ENCODE measurements at places on chromosomes 7 and 10.

DNA sequence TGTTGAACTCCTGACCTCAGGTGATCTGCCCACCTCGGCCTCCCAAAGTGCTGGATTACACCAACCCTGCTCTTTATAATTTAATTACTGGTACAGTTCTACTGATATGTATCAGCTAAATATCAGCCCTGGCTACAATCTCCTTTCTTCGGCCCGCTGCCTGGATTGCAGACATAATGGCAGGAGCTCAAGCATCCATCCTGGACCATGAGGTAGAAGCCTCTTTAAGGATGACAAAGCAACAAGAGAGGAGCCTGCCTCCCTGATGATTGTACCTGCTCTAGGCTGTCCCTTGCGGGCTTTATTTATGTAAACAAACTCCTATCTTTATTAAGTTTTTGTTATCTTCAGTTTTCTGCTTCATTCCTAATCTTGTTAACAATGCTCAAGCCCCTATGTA is 5.6 kb upstream of the PSAP start:
- DNase-seq = no peak

DNA sequence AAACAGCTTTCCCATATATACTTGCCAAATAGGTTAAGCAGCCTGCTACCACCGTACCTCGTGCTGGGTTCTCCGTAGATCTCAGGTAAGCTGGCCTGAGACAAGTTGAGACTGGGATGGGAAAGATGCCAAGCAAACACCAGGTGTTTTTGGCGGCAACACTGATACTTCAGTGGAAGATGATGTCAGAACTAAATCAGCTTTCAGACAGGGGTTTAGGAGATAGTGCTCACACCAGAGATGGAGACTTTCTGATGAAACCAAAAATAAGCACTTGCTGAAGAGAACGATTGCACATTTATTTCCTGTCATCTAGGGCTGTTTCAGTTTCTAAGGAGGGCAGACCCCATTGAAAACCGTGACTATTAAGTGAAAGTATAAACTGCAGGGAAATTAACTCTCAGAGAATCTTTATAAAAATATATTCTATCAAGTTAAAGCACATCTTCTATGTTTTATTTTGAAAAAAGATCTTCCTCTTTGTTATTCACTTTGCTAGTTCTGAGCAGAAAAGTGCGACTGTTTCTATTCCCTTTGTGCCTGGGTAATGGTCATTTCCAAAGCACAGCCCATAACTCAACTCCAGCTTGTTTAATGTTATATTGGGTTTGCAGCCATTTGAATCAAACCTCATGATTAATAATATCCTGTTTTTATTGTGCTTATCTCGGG is 149.9 kb downstream of the CPED1 start:
- DNase-seq = no peak

GRCh38 chr7:79091661-79092060 is 361.8 kb downstream of the MAGI2 start:
- no peak for DNase-seq

- no peak for DNase-seq
These were observed 95.8 kb downstream of the ARHGAP22 start for GRCh38 chr10:48508791-48509772.

DNA sequence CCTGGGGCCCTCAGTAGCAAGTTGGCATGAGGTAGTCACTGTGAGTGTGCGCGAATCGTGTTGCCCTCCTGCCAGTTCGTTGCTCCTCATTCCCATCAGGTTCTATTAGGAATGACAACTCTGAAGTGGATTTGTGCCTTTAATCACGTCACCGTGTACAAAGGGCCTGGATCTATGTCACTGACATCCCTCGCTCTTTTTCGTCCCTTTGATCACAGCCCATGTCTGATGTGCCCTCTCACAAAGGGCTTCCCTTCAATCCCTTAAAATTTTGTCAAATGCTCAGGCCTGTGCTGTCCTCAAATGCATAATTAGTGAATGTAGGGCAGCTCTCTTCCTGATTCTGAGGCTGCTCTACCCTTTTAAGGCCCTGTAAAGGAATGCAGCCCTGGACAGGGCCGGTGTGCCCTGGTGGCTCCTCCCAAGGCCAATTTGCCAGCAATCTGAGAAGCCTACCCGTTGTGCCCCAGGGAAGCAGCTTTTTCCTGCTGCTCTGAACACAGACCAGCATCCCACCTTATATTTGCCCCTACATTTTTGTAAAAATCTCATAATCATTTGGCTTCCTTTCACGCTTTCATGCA is 93.6 kb downstream of the TMEM178B start:
- DNase-seq = no peak

DNA sequence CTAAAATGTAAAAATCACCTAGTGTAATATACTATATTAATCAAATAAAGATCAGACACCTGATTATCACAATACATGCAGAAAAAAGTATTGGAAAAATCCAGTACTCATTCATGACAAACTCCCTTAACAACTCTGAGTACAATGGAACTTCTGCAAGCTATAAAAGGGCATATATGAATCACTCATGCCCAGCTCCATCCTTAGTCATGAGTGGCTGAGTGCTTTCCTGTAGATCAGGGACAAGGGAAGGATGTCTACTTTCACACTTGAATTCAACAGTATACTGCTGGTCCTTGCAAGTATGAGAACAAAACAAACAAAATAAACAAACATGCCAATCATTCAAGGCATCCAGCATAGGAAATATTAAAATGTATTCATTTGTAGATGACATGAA is 116.5 kb downstream of the ADARB2 start:
- no peak for DNase-seq

- DNase-seq = no peak
These were observed 110.7 kb downstream of the INPP5A start for GRCh38 chr10:132648072-132648850.

- DNase-seq = no peak
These were observed 54.6 kb downstream of the FHIP2A start for GRCh38 chr10:114876169-114876568.

DNA sequence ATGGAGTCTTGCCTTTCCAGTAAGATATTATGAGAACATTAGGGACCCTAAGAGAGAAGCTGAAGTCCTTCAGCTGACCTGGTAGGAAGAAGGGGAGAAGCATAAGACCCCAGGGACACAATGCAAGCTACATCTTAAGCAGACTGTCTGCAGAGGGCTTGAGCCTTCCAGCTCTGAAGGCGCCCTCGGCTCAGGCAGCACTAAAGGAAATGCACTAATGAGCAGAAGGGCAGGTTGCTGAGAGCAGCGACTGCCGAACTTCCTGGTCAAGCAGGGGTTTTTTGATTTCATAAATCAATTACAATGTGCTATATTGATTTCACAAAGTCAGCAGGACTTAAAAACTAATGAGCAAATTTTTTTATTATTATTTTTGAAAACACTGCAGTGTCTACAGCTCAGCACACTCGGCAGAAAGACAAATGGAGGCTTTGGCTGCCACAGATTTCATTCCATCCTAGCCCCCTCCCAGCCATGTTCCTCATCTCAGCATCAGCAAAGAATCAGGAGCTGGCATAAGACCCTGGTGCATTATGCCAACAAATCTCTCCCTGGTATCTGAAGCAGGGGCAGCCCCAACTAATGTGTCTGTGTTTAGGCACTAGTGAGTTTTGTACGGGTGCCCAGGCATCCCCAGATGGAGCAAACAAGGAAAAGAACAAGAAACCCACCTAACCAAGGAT is 57.1 kb downstream of the LRRTM3 start:
- DNase-seq = no peak

DNA sequence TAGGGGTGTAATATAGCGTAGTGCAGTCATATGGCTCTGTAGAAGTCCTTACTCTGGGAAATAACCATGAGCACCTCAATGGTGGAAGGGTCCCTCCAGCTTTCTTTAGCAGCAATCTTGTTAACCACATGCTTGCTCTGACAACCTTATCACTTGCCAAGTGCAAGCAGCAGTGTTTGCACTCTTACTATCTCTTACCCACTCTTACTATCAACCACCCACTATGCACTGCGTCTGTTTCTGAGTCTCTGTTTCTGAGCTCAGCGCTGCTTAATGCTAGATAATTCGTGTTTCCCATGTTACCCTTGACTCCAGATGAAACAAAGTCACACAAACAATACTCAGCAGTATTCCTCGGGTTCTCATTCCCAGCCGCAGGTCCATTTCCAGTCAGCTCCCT is 433.7 kb upstream of the PFKP start:
- no peak for DNase-seq

DNA sequence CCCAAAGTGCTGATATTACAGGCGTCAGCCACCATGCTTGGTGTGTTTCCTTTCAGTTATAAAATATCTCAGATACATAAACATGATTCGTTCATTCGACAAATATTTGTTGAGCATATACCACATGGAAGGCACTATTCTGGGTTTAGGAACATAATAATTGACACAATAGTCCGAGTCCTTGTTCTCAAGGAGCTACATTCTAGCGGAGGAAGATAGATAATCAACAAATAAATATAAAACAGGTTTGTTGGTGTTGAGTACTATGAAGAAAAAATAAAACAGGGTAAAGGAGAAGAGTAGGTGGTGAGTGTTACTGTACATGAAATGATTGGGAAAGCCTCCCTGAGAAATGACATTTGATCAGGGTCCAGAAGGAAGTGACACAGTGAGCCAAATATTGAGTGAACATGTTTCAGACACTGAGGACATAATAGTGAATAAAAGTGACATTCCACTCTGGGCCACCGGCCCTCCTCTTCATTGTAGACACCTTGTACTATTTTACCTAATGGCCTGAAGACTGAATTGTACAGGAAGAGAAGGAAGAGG is 6.9 kb upstream of the HILPDA start:
- no peak for DNase-seq

GRCh38 chr7:1883834-1884582 is 213.9 kb downstream of the ELFN1 start:
- no peak for DNase-seq

GRCh38 chr10:124339119-124340032 is 79.3 kb downstream of the OAT start:
- no peak for DNase-seq

DNA sequence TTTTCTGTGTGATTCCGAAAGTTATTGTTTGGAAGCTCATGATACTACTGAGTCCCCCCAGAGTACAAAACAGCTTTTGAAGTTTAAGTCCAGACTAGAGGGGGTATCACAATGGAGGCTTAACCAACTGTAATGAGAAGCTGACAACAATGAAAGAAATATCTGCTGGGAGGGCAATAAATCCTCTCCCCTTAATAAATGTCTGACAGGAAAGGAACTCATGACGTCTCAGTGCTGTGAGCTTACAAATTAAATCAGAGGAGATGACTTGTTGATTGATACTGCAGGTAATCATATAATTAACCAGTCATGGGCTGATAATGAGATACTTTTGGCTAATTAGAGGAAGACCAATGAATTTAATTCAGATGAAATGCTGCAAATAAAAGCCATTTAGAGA is 102.6 kb upstream of the WDR11 start:
- no peak for DNase-seq

- DNase-seq = no peak
These were observed 12.7 kb downstream of the FAM3C start for GRCh38 chr7:121383235-121383910.

- DNase-seq = no peak
These were observed 386.1 kb downstream of the PLXDC2 start for GRCh38 chr10:20202337-20202736.

- no peak for DNase-seq
These were observed 12.7 kb downstream of the PARP12 start for GRCh38 chr7:140050100-140050499.

- DNase-seq = no peak
These were observed 717.8 kb downstream of the LRMDA start for GRCh38 chr10:76149182-76149581.

DNA sequence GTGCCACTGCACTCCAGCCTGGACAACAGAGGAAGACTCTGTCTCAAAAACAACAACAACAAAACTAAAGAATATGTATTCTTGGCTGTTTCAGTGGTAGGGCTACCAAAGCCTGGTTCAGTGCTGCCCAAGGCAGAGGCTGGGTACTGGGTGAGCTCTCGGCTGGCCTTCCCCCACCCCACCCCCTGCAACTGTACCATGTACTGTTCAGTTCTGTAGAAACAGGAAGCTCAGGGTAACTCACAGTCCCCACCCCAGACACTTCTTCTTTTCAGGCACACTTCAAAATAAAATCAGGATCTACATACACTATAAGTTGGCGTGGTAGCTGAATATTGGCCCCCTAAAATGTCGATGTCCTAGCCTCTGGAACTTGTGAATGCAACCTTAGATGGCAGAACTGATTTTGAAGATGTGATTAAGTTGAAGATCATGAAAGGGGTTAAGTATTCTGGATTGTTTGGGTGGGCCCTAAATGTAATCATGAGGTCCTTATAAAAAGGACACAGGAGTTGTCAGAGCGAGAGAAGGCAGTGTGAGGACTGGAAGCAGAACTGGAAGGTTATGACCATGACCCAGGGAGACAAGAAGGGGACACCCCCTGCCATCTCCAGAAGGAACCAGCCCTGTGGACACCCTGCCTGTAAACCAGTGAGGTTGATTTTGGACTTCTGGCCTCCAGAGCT is 31.2 kb downstream of the TBXAS1 start:
- DNase-seq = no peak

DNA sequence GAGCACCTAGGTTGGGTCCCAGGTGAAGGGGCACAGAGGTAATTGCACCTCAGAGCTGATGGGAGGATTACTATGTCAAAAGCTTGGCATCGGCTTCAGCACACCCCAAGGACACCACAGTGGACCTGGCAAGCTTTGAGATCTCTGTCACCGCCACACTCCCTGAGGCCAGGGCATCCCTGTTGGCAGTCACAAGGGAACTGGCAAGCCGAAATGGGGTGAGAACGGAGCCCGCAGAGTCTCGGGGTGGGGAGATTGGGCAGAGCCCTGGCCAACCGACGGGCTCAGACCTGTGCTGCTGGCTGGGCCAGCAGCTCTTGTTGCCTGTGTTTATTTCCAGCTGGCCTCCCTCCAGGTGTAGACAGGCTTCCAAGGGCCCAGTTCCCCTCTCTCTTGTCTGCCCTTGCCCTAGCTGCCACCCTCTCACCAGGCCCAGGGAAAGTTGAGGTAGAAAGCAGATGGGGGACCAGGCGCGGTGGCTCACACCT is 2.5 kb downstream of the HSPB1 start:
- no peak for DNase-seq

DNA sequence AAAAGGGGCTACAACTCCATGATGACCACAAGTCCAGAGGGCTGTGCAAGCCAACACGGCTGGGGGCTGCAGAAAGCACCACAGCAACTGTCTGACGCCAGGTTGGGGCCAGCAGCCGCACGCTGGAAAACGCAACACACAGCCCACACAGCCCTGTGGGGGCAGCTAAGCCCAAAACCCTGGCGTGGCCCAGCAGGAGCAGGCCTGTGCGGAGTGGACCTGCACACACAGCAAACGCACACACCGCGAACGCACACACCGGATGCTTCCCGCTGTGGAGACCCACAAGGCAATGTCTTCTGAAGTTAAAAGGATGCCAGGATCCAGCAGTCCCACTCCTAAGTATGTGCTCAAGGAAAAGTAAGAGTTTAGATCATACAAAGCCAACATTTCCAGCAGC is 121.2 kb downstream of the MAD1L1 start:
- no peak for DNase-seq

DNA sequence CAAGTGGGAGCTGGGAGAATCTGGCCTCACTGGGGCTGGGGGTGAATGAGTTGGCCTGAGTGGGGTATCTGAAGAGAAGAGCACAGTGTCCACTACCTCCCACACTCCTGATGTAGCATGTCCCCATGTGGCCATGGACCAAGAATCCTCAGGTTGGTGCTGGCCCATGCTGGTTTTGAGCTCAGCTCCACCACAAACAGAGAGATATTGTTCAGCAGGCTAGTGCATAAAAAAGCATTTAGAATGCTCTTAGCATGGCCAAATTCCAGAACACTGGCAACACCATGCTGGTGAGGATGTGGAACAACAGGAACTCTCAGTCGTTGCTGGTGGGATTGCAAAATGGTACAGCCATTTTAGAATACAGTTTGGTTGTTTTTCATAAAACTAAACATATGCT is 61.4 kb downstream of the FRMPD2 start:
- no peak for DNase-seq

- no peak for DNase-seq
These were observed 27.2 kb downstream of the ADCYAP1R1 start for GRCh38 chr7:31079126-31079823.
